ENCODE measurements at places on chromosomes 3 and 15.

DNA sequence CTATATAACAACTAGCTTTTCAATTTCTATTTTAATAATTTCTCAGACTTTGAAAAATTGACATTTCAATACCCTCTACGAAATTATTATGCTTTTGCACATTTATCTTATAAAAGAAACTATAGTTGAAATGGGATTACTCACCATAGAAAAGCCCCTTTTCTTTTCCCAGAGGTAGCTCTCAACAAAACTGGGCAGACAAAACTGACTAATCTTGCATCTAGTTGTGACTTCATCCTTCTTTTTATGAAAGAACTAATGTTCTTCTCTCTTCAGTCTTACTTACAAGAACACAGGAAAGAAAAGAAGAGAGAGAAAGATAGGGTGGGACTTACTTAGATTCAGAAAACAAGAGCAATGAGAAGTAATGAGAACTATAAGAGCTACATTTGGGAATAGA is 61.0 kb downstream of the GPR160 start:
- DNase-seq = no peak

- no peak for DNase-seq
Measured at GRCh38 chr3:133995264-133995663, 34.5 kb downstream of the SLCO2A1 start.

DNA sequence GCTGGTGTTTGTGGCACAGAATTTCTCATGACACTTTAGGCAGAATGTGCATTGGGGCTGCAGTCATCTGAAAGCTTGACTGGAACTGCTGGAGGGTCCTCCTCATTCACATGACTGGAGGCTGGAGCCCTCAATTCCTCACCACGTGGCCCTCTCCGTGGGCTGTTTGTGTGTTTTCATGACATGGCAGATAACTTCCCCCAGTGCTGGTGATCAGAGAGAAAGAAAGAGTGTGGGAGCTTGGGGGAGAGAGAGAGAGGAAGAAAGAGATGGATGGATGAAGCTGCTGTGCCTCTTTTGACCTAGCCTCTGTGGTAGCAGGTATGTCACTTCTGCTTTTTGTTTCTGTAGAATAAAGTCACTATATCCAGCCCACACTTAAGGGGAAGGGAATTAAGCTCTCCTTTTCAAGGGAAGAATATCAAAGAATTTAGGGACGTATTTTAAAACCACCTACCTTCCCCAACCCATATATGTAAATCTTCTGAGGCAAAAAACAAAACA is 169.6 kb upstream of the IL12A start:
- no peak for DNase-seq

- no peak for DNase-seq
Measured at GRCh38 chr3:59017617-59017984, 32.2 kb downstream of the CFAP20DC start.

GRCh38 chr15:75346796-75347221 is at the start of gene NEIL1:
Gene NEIL1, plus strand, starts transcription at chr15:75347039. Its CDS starts 1,867 bp downstream, at chr15:75348906.
- DNase-seq = no peak

All from stimulated activated CD4-positive, alpha-beta T cell treated with anti-CD3 and anti-CD28 coated beads, Interleukin-12 subunit alpha, Interleukin-12 subunit beta, amount 100 ng/mL, for 24 hours (primary cell).